ENCODE measurements at places on chromosomes 11 and 22.
A peak's percentile ranks its signal among the peaks of the same experiment; 100 is the strongest.

GRCh38 chr22:33438273-33438672 lies 380.1 kb upstream of the SYN3 start:
- DNase-seq = no peak

GRCh38 chr11:65947133-65947532 lies 1.9 kb downstream of the TSGA10IP start:
- DNase-seq = no peak

- no peak for DNase-seq
Measured at GRCh38 chr11:134273317-134273712, 2.9 kb upstream of the GLB1L3 start.

DNA sequence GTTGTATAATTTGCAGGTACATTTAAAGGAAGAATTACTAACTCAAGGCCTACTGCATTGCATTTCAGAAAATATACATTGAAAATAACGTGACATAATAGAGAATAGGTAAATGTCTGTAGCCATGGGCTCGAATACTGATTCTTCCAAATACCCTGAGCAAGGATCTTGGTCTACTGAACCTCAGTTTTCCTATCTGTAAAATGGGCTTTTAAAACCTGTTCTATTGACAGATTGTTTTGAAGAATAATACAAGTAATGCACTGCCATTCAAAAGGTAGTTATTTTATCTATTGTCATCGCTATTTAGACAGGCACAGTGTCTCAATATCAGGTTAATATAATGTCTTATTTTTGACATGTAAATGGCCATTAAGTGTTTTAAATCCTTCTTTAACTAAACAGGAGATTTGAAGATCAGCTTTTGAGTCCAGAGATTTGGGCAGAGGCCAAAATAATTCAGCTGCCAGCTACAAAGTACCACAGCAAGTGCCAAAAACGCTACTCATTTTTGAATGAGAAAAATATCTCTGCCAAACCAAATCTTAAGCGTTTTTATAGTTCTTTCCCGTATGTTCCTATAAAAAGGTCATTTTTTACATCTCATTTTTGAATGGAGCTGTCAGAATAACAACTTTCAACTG lies 56.7 kb downstream of the CTSC start:
- DNase-seq = no peak

- no peak for DNase-seq
Measured at GRCh38 chr11:82858556-82859091, 41.6 kb downstream of the PRCP start.

DNA sequence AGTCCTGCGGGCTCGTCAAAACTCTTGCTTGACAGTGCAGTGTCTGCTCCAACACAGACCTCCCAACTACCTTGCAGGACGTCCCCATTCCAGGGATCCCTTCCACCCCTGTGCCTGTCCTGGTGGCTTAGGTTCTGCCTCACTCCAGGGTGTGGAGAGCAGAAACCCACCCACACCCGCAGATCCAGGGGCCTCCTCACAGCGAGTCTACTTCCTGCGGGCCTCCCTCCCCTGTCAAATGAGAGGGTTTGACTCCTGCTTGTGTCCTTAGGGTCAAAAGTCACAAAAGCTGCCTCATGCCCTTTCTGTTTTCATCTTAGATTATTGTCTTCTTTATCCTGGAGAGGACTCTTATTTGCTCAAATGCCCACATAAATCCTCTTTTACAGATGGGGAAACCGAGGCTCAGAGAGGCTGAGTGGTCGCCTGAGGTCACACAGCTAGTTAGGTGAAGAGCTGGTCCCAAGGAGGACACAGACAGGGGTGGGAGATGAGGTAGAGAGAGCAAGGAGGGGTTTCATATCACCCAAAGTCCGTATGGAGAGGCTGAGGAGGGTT lies 81.1 kb upstream of the KCNQ1OT1 start:
- DNase-seq = no peak

GRCh38 chr11:64893194-64894069 lies 15.0 kb upstream of the EHD1 start:
- DNase-seq = no peak

DNA sequence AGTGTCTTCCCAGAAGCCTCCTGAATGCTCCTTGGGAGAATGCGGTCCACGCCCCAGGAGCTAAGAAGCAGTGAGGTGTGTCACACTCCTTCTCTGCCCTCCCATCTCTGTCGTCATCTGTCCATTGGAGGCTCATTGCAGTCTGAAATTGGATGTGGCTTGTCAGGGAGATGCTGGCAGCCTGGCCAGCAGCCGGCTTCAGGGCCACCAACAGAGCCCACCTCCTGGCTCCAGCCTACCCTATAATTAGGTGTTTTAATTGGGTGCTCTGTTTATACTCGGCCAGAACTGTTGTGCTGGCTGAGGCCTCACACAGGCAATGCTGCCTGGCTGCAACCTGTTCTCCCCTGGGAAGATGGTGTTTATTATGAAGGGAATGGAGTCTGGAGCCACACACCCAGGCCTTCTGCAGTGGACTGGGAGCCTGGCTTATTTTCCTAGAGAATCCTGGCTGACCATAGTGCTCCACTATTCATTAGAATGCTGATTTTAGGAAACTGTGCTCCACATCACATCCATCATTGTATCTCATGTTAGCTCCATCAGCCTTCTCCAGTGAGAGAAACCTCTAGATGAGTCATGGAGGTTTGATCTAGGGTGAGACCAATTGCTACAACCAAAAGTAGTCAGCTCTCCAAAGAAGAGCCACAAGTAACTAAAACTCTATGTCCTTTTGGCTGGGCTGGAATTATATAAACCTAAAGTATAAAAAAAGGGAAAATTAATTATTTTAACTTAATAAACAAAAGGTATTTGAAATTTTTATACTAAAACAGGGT lies 86.8 kb upstream of the CRTAM start:
- no peak for DNase-seq

- DNase-seq = no peak
Measured at GRCh38 chr11:8333376-8333775, 69.7 kb upstream of the LMO1 start.

- no peak for DNase-seq
Measured at GRCh38 chr11:131693756-131694155, 323.3 kb downstream of the NTM start.

DNA sequence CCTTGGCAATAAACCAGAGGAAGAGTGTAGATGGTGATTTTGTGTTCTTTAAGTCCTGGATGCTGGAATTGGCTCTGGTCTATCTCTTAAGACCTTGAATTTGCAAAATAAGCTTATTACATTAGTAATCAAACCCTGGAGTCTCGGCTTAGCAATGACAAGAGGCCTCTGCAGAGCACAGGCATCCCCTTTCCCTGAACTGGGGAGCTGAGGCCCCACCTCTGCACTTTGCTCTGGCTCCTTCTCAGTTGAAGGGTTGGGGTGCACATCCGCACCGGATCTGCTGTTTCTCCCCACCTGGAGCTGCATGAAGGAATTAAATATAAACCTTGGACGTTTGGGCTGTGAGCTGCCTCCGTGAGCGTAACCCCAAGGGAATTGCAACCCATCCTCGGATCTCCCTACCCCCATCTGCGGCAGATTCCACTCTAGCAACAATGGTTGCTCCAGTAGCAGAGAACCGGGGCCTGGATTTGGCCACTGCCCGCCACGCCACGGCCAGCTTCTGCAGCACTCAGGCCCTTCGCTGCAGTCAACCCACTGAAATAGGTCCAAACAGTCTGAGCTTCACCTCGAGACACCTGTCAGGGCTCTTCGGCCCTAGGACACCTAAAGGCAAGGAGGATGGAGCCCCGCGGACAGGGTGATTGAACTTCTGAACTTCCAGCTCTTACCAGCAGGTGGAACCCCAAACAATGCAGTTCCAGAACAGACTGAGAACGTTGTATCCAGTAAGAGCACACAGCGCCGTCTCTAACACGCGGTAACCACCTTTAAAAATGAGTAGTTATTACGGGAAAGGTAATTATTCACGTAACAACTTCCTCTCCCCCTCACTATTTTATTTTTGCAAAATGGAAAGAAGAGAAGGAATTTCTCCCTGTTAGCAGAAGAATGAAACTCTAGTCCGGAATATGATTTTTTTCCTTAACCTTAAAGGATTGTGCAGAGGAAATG lies 54.8 kb upstream of the CAPRIN1 start:
- DNase-seq = peak; percentile 73

DNA sequence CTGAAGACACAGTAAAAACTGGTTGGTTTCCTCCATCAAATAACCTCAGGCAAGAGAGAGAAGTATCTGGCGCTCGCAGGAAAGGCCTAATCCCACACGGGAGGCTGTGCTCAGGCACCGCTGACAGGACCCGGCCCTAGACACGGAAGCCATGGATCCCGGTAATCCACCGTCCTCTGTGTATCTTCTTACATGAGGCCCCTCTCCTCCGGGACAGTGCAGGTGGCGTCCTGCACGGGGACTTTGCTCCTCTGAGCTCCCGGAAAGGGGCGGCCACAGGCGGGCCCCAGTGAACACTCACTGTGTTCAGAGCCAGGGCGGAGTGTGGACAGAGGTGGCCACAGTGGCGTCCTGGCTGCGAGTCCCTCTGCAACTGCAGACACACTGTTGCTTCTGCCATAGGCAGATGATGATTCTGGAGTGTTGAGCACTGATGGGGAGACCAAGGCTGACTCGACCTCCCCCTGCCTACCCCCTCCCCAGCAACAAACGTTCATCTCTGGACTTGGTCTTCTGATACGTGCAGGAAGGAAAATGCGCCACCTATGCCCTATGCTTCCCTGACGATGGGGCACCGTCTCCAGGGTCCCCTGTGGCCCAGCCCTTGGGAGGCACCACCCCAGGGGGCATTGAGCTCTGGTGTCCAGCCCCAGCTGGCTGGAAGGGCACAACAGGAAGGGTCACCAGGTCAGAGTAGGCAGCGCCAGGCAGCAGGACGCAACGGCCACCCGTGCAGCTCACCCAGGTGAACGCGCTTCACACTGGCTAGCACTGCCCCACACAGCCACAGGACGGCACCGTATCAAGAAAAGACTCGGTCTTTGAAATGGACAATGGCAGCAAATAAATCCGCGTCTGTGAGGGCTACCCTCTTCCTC lies 95.7 kb downstream of the TRMU start:
- DNase-seq = no peak

DNA sequence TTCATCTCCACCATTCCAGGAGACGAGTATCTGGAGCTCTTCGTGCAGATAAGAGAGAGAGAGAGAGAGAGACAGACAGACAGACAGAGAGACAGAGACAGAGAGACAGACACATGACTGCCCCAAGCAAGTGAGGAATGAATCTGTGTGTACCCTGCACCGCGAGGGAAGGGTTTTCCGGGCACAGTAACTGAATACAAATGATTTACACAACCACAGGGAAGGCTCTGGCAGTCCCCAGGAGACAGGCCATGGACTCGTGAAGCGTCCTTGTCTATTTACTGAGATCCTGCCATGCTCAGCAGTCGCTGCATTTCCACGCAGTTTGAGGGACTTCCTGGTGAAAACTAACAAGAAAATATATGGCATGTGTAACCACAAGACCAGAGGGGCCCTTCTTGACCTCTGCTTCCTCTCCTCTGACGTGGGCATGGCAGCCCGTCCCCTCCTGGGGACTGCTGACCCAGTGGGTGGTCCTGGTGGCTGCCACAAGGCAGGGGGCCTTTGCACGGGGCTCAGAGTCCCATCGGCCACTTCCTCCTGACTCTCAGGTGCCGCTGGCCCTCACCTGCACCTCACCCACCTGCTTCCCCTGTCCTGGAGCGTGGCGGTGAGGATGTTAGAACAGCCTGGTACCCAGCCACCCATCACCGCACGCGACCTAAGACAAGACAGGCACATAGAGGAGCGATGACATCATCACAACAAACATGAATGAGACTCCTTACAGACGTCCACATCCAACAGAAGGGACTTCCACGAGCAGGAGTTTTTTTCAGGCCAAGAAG lies 75.9 kb downstream of the PHF21B start:
- DNase-seq = no peak
